Common myeloid progenitor, CD34-positive (primary cell): ENCODE measurements at places on chromosomes 6 and 20.

DNA sequence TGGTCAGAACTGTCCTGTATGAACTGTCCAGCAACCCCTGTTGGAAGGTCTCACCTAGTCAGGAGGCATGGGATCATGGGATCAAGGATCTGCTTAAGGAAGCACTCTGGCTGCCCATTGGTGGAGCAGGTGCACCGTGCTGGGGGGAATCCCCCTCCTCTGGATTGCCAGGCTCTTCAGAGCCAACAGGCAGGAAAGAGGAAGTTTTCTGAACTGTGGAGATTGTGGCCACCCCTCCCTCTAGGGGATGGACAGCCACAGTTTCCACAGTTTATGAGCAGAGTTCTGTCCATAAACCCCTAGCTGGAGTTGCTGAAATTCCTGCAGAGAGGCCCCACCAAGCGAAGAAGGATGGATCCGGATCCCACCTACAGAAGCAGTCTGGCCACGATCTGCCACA is 13.0 kb upstream of the HLA-DQB1 start:
- H3K27me3 ChIP-seq: no peaks in the 10 kb centered on the region
- no peaks in the 10 kb centered on the region for H3K36me3 ChIP-seq
- no peak overlapping the region for H3K27ac ChIP-seq
- peak overlapping the region; percentile 13 for H3K4me3 ChIP-seq
- no peak for DNase-seq

DNA sequence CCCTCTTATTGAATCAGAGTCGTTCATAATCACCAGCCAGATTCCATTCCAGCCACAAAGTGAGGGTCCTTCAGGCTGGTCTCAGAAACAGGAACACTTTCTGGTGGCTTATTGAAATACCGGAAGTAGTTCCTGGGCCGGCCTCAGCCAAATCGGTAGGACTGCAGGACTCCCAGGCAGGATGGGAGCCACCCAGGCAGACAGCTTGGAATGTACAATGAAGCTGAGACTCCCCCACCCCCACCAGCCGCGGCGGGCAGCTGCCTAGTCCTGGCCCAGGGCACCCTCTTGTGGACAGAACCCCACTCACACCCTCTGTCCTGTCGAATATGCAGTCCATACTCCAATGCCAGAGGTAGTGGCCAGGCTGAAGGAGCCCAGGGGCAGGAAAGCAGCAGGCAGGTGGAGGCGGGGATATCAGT is 43.8 kb downstream of the MDFI start:
- no peaks in the 10 kb centered on the region for H3K36me3 ChIP-seq
- H3K4me1 ChIP-seq: no peaks in the 10 kb centered on the region
- peak; percentile 87 for DNase-seq
- H3K27ac ChIP-seq: no peak overlapping the region
- no peaks in the 10 kb centered on the region for H3K27me3 ChIP-seq

- H3K36me3 ChIP-seq: no peaks in the 10 kb centered on the region
- H3K4me3 ChIP-seq: peak overlapping the region; percentile 76
- peaks cover 60% of the 10 kb centered on the region for H3K4me1 ChIP-seq
- DNase-seq: peak; percentile 66
- H3K27ac ChIP-seq: peak overlapping the region; percentile 56
Observed at GRCh38 chr6:89357390-89357789, 4.9 kb upstream of the UBE2J1 start.

DNA sequence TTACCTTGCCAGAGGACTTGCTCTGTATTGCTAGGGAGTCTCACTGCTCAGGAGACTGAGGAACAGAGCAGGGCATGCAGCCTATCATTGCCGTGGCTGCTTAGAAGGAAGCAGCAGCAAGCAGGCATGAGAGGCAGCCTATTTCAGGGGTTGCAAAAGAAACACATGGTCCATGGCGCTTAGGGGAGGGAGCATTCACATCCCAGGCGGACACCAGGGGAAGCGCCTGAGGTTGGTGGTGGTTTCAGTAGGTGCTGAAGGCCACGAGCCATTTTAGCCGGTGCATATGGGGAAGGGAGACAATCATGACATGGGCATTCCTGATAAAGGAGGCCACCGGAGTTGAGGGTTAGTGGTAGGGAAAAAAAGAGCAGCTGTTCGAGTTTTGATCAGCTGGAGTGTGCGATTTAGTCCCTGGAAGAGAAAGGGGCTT is 20.9 kb downstream of the FARS2 start:
- H3K36me3 ChIP-seq: no peaks in the 10 kb centered on the region
- no peak overlapping the region for H3K4me3 ChIP-seq
- no peak overlapping the region for H3K27ac ChIP-seq
- no peaks in the 10 kb centered on the region for H3K27me3 ChIP-seq
- no peak for DNase-seq

DNA sequence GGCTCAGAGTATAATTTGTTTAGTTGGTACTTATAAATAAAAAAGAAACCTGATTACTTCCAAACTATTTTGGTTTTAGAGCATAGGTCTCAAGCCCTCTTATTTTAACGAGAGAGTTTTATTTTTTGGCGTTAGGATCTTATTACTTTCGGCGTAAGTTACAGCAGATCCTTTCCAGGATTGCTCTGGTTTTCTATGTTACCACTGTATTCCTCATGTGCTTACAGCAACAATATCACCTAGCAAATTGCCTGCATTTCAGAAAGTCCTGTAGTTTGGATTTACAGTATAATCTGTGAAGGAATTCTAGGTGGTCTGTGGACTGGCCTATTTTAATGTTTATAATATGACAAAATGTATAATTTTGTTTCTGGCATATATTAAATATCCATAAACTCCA is 54.1 kb downstream of the TRMT11 start:
- no peak for DNase-seq
- no peak overlapping the region for H3K4me3 ChIP-seq
- H3K27me3 ChIP-seq: no peaks in the 10 kb centered on the region
- peaks cover 10% of the 10 kb centered on the region for H3K36me3 ChIP-seq
- H3K4me1 ChIP-seq: no peaks in the 10 kb centered on the region

DNA sequence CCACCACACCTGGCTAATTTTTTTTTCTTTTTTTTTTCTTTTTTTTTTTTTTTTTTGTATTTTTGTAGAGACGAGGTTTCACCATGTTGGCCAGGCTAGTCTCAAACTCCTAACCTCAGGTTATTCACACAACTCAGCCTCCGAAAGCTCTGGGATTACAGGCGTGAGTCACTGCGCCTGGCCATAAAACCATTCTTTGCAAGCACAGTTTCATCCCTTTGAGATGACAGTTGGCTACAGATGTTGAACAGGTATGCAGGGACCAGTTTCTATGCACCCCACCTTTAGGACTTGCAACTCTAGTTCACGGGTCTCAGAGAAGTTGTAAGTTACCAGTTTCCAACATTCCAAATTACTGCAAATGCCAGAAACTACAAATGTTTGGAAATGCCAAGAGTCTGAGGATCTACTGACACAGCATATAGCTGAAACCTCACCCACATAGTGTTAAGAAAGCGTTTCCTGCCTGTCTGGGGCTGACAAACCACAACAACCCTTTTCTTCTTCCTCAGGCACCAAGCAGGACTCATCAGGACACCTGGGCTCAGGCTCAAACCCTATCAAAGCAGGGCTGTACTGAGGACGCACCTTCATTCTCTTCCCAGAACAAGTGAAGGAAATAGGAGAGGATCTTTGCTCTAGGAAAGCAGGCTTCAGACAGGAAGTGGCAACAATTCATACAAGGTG is 22.9 kb downstream of the ARHGAP18 start:
- H3K27me3 ChIP-seq: no peaks in the 10 kb centered on the region
- DNase-seq: peak; percentile 64
- H3K36me3 ChIP-seq: no peaks in the 10 kb centered on the region
- no peak overlapping the region for H3K4me3 ChIP-seq

DNA sequence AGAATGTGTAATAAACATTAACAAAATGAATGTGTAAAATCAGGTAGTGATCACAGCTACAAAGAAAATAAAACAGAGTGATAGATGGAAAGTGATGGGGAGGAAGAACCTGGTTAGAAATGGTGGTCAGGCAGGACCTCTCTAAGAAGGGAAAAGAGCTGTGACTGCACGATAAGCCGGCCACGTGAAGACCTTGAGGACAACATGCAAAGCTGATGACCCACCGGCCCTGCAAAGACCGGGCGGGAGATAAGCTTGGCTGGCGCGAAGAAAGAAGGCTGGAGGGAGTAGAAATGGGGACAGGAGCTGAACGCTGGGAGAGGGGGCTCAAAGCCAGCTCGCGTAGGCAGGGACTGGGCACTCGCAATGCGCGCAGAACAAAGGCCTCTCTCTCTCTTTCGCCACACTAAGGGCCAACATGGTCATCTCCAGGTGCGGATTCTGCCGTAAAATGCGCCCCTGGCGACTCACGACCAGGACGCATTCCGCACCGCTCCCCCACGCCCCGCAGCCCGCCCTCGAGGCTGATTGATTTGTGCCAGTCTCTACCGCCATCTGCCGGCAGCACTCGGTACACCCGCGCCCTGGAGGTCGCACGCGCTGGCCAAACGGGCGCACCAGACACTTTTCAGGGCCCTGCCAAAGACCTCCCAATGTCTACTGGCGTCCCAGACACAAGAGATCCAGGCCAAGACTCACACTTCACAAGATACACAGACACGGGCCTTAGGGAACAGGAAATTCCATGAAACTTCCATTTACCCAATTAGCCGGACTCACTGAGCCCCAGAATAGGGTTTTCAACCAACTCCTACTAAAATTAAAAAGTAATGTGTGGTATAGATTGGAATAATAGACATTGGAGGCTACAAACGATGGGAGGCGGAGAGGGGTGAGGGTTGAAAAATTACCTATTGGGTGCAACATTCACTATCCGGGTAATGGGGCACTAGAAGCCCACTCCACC is 9.4 kb downstream of the DEFB132 start:
- no peaks in the 10 kb centered on the region for H3K27me3 ChIP-seq
- peak; percentile 89 for DNase-seq
- no peak overlapping the region for H3K27ac ChIP-seq
- H3K36me3 ChIP-seq: peaks cover 3% of the 10 kb centered on the region
- H3K4me1 ChIP-seq: peaks cover 7% of the 10 kb centered on the region
- H3K4me3 ChIP-seq: peak overlapping the region; percentile 85

- H3K27ac ChIP-seq: no peak overlapping the region
- no peaks in the 10 kb centered on the region for H3K4me1 ChIP-seq
- H3K4me3 ChIP-seq: no peak overlapping the region
- no peak for DNase-seq
- H3K27me3 ChIP-seq: no peaks in the 10 kb centered on the region
Observed at GRCh38 chr6:4351520-4352321, 216.3 kb upstream of the ECI2 start.

DNA sequence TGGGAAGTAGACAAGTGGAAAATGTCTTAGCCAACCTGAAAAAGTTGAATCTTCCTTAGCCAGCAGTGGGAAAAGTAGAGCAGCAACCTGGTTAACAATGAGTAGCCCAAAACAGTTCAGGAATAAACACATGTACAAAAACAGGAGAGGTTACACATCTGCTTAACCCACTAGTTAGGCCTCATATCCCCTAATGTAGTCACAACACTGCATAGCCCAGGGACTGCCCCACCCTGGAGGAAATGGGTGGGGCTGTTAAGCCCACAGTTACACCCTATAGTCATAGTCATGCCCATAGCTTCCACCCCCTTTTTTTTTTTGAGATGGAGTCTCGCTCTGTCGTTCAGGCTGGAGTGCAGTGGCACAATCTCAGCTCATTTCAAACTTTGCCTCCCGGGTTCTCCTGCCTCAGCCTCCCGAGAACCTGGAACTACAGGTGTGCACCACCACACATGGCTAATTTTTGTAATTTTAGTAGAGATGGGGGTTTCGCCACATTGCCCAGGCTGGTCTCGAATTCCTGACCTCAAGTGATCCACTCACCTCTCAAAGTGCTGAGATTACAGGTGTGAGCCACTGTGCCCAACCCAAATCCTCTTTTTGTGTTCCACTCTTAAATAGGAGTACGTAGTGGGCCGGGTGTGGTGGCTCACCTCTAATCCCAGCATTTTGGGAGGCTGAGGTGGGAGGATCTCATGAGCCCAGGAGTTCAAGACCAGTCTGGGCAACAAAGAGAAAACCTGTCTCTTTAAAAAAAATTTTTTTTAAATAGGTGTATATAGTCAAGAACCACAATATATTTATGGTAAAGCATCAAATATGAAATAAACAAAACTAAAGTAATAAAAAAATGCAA is 24.5 kb downstream of the ILRUN start:
- peaks cover 26% of the 10 kb centered on the region for H3K4me1 ChIP-seq
- peak overlapping the region; percentile 49 for H3K27ac ChIP-seq
- H3K36me3 ChIP-seq: peaks cover 4% of the 10 kb centered on the region
- H3K27me3 ChIP-seq: no peaks in the 10 kb centered on the region
- H3K4me3 ChIP-seq: no peak overlapping the region

GRCh38 chr6:54377776-54378175 is 69.5 kb downstream of the TINAG start:
- H3K27ac ChIP-seq: no peak overlapping the region
- DNase-seq: no peak
- no peaks in the 10 kb centered on the region for H3K27me3 ChIP-seq
- no peak overlapping the region for H3K4me3 ChIP-seq
- H3K36me3 ChIP-seq: no peaks in the 10 kb centered on the region
- no peaks in the 10 kb centered on the region for H3K4me1 ChIP-seq
